CD4-positive, alpha-beta T cell treated with Interleukin-6 at 100 ng/mL for 8 hours (primary cell): ENCODE measurements at places on chromosomes 4 and X.

DNA sequence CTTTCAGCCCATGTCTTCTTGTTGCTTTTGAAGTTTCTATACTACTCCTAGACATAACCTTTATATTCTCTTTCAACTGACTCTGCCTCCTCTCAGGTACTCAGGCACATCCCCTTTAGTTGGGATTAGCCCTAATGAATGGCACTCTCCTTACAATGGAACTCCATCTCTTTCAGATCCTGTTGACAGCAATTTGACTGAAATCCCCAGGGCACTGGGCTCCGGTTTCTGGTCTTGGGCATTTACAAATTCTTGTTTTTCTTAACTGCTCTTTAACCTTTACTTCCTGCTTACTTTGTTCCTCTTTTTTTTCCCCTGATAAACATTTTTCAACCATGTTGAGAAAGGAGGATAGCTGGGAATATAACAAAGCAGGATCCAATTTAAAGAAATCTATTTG, 68.9 kb downstream of the ENOX2 start:
- no peak for DNase-seq

GRCh38 chr4:138595731-138596460, 353.7 kb upstream of the SLC7A11 start:
- no peak for DNase-seq

GRCh38 chrX:136353526-136354093, 52.8 kb downstream of the ADGRG4 start:
- no peak for DNase-seq

- DNase-seq = no peak
Measured at GRCh38 chr4:152687974-152688599, 8.3 kb upstream of the TMEM154 start.

- DNase-seq = no peak
Measured at GRCh38 chr4:166092797-166093290, 219.8 kb downstream of the TLL1 start.

DNA sequence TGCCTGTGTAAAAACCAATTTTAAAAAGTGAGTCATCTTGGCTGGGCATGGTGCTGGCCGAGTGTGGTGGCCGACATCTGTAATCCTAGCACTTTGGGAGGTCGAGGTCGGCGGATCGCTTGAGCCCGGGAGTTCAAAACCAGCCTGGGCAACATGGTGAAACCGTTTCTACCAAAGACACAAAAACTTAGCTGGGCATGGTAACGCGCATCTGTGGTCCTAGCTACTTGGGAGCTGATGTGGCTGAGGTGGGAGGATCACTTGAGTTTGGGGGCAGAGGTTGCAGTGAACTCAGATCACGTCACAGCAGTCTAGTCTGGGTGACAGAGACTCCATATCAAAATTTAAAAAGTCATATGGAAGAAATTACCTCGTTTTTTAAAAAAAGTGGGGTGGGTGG, 7.6 kb downstream of the RLIM start:
- DNase-seq = no peak

- no peak for DNase-seq
Measured at GRCh38 chr4:162634390-162634789, 470.6 kb upstream of the FSTL5 start.

DNA sequence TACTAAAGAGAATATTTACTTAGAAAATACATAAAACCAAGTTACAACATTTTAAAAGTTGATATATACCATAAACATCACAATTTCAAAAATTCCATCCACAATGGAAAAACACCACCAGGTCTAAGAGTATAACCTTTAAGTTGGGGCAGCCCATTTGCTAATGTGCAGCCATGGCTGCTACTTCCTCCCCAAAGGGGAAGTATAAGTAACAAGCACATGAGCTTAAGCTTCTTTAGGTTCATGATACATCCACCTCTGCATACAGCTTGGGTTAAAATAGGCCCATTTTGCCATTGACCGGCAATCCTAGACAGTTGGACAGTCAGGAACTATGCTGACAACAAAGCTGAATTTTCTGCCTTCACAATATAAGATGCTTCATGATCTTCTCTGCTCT, 16.6 kb upstream of the GASK1B start:
- DNase-seq = no peak

- no peak for DNase-seq
Measured at GRCh38 chr4:108044951-108045686, 55.4 kb downstream of the HADH start.

GRCh38 chrX:45748369-45748774, 547.7 kb upstream of the DIPK2B start:
- DNase-seq = no peak

DNA sequence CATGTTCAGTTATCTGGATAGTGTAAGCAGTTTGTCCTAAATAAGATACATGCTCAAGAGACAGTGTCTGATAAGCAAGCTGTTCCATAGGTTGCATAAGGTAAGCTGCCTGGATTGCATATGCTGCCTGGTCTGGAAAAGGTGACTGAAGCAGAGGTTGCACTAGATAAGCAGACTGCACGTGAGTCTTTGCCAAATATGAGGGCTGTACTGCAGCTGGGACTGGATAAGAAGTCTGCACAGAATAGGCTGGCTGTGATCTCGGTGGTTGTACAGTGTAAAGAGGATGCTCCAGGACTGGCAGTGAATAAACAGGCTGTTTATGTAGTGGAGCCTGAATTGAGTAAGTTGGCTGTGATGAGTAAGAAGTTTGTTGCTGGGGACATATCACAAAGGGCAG, 68.9 kb downstream of the WNK3 start:
- no peak for DNase-seq

DNA sequence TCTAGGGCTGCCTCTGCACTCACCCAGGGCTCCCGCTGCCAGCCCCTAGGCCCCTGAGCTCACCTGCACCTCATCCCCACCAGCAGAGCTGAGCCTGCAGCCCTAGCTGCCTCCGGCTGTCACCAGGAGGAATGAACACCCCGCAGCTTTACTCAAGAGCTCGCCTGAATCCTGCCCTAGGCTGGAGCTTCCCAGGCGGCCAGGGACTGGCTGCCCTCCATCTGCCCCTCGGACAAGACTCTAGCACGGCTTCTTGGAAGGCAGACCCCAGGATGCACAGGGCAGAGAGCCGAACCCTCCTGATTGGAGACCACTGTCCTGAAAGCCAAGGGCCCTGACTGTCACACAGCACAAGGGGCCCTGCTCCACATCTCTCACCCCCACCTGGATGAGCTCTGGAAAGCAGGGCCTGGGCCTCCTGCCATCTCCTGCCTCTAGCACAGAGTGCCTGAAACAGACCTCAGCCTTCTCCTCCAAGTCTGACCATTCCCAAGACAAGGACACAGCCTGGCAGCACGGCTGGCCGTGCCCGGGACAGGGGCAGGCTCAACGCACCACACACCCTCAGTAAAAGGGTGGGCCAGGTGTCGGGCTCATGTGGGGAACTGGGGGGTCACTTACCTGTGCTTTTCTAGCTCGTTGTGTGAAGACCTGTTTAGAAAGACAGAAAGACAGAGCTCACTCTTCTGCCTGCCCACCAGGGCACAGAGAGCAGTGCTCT, 4.4 kb downstream of the MXD4 start:
- DNase-seq = no peak

GRCh38 chr4:7823416-7823824, 116.2 kb downstream of the AFAP1 start:
- DNase-seq = no peak

GRCh38 chrX:47683829-47684205, 24.8 kb upstream of the UXT start:
- no peak for DNase-seq

DNA sequence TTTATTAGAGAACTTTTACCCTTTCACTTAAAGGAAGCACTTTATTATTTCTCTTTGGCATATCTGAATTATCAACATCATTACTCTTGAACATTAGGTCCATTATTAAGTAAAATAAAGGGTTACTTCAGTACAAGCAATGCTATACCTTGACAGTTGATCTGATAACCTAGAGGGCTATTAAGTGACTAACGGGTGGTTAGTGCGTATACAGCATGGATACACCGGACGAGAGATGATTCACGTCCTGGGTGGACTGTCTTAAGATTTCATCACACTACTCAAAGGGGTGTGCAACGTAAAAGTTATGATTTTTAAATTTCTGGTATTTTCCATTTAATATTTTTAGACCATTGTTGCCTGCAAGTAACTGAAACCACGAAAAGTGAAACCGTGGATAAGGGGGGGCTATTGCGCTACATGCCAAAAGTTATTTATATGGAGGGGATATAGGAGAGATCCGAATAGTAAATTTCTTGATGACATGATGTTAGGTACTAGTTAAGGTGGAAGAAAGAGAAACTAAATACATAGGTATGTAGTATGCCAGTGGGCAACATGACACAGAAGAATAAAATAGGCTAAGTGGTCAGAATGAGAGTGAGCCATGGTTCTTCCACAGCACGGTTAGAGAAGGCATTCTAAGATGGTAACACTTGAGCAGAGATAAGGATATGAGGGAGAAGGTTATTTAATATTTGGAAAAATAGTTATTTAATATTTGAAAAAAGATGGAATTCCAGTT, 230.8 kb upstream of the ANKRD50 start:
- DNase-seq = no peak

GRCh38 chrX:80648023-80648422, 161.7 kb downstream of the BRWD3 start:
- no peak for DNase-seq

GRCh38 chr4:25128671-25129070, 31.6 kb downstream of the SEPSECS start:
- DNase-seq = no peak

DNA sequence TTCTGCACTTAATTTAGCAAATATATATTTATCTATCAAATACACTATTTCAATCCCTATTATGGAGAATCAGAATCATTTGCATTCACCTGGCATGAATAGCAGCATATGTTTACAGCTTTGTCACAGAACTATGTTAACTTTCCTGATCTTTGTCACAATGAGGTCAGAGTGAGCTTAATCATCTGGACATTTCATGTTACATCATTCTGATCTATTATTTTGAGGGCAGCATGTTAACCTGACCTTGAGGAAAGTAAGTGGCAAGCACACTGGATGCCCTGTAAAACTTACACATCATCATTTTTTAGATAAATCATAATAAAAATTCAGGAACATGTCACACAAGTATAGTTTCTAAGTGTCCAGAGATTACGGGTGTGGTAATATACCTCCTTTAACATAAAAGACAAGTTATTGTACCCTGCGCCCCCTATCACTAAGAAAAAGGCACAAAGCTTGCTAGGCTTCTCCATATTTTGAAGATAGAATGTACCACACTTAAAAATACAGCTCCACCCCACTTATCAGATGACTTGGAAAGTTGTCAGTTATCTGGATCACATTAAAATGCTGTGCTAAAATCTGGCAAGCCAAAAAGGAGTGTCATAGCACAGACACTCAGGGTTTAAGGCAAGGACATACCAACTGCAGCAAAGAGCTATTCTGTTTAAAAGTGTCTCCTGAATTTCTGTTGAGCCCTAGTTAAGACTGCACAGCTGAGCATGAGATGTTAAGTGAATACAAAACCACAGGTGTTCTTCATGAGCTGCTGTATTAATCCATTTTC, 182.7 kb upstream of the FAT4 start:
- DNase-seq = no peak

DNA sequence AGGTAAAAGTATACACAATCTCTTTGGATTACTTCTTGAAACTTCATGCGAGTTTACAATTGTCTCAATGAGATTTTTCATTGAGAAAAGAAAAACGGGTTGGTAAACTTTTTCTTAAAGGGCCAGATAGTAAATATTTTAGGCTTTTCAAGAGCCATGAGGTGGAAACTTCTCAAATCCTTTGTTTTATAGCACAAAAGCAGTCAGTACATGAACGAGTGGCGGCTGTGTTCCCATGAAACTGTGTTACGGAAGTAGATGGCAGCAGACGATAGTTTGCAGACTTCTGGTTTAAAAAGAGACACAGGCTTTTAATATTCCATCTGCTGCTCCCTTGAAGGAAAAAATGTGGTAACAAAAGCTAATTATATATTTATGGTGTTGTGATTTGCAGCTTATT, 332.0 kb downstream of the TENM3 start:
- no peak for DNase-seq

GRCh38 chrX:17710871-17711301, 26.4 kb upstream of the SCML1 start:
- DNase-seq = no peak

GRCh38 chrX:148538582-148538981, 38.2 kb downstream of the AFF2 start:
- DNase-seq = no peak

DNA sequence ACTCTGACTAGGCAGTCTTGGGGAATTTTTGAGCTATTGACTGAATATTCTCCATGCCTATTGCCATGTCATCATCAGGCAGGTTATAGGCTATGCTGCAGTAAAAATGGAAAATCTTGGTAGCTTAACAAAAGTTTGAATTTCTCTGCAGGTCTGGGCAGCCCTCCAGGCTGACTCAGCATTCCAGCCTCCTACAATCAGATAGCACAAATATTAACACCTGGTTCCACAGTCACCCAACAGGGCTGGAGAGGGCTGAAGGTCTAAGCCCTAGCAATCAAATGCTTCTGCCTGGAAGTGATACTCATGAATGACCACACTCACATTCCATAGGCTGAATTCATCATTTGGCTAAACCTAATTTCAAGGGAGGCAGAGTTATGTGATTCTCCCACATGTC, 9.6 kb upstream of the PPP3CA start:
- DNase-seq = no peak

DNA sequence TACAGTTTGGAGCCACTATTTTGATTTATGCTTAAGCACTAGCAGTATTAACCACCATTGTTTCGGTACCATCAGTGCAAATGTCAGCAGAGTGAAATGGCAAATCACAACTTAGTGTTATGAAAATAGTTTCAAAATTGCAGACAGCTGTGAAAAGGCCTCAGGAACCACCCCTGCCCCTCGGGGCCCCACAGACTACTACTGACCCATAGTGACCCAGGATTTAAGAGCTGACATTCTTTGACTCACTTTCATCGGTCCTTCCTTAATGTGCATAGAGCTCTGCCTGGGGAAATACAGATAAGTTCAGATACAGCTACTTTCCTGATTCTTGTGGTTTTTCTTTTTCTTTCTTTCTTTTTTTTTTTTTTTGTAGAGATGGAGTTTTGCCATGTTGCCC, 3.3 kb upstream of the BBS7 start:
- DNase-seq = no peak
